Mesangial cell (primary cell): ENCODE measurements at places on chromosomes 6 and 20. TPM values are rescaled to one million over a fixed set of nuclear protein-coding genes. Genes with fewer than 3 reads are reported as not detected.

ANKEF1 gene
- 1.1 and 3.2 TPM in 2 replicates for total RNA-seq

ELOVL4 gene
- total RNA-seq, result 1.3 and 2.2 TPM in 2 replicates

TMEM74B gene
- not detected in 2 replicates for total RNA-seq

CST2 gene
- total RNA-seq, result 1.5 and 17.5 TPM in 2 replicates

RTEL1 gene
- 14.2 and 24.3 TPM in 2 replicates for total RNA-seq

ELOVL2 gene
- under 0.01 and 1.3 TPM in 2 replicates for total RNA-seq

SIM1 gene
- 0.65 and 3.3 TPM in 2 replicates for total RNA-seq
